ENCODE measurements at places on chromosomes 3 and 15. TPM values are rescaled to one million over a fixed set of nuclear protein-coding genes. Genes with fewer than 3 reads are reported as not detected.

Gene SH3BP5
- 11.8 TPM for total RNA-seq

Gene LSAMP
- not detected for total RNA-seq

Gene SLC9A9
- not detected for total RNA-seq

- H3K4me1 ChIP-seq = peaks cover 41% of the 10 kb centered on the region
- no peak for DNase-seq
- H3K36me3 ChIP-seq = peaks cover 15% of the 10 kb centered on the region
- no peak overlapping the region for H3K27ac ChIP-seq
These were observed 273.9 kb downstream of the TIGIT start for GRCh38 chr3:114567771-114568170.

- no peak for DNase-seq
- peaks cover 15% of the 10 kb centered on the region for H3K4me1 ChIP-seq
- H3K4me3 ChIP-seq = no peak overlapping the region
- H3K27ac ChIP-seq = no peak overlapping the region
These were observed 117.2 kb downstream of the TCF12 start for GRCh38 chr15:57035664-57036063.

DNA sequence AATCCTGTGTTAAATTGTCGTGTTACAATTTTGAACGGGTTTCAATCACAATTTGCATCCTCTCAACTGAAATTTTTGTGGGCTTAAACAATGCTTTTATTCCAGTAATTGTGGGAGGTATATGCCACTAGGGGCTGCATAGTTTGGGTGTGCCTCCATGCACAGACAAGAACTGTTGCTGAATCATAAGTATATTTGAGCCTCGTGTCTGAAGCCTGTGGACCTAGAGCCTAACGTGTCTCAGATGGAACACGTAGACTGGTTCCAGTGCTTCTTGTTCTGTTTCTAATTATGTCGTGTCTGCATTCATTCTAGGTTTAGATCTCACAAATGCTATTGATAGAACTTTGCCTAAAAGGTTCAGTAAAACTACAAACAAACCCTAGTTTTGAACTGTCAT is 363.4 kb downstream of the RBMS3 start:
- DNase-seq = no peak
- no peak overlapping the region for H3K27ac ChIP-seq
- peaks cover 29% of the 10 kb centered on the region for H3K4me1 ChIP-seq

DNA sequence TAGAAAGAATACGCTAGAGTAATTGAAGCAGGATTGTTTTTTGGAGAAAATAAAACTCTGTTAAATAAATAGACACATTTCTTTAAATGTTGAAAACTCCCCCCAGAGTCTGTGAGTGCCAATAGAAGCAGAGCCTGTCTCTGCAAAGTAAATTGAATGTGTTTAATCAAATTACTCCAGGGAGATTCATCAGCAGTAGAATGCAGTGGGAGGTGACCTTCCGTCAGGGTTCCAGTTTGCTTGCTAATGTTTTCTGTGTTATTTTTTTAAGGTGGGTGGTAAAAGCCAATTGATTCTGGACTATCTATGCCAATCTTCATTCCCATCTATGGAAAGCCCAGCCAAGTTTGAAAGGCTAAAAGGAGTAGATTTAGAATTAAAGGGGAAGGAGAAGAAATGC is 612.4 kb upstream of the GRM7 start:
- H3K4me1 ChIP-seq = no peaks in the 10 kb centered on the region
- H3K36me3 ChIP-seq = no peaks in the 10 kb centered on the region
- no peak for DNase-seq
- H3K4me3 ChIP-seq = no peak overlapping the region
- H3K27ac ChIP-seq = no peak overlapping the region

- H3K27me3 ChIP-seq = no peaks in the 10 kb centered on the region
- no peaks in the 10 kb centered on the region for H3K4me1 ChIP-seq
- no peak overlapping the region for H3K27ac ChIP-seq
- DNase-seq = no peak
These were observed 895.5 kb downstream of the ROBO2 start for GRCh38 chr3:77935418-77935817.

GRCh38 chr3:189838291-189838690 is 207.1 kb downstream of the TP63 start:
- DNase-seq = no peak
- no peaks in the 10 kb centered on the region for H3K4me1 ChIP-seq
- H3K27me3 ChIP-seq = no peaks in the 10 kb centered on the region
- no peaks in the 10 kb centered on the region for H3K36me3 ChIP-seq
- H3K27ac ChIP-seq = no peak overlapping the region

- H3K27me3 ChIP-seq = no peaks in the 10 kb centered on the region
- no peaks in the 10 kb centered on the region for H3K4me1 ChIP-seq
- DNase-seq = no peak
- H3K36me3 ChIP-seq = peaks cover 39% of the 10 kb centered on the region
- H3K4me3 ChIP-seq = no peak overlapping the region
- no peak overlapping the region for H3K27ac ChIP-seq
These were observed 25.9 kb downstream of the MAP6D1 start for GRCh38 chr3:183799461-183799860.

Data from HFFc6 (cell line).